ENCODE measurements at places on chromosomes 2 and 18.

GRCh38 chr2:58215429-58215828 is 25.7 kb downstream of the FANCL start:
- DNase-seq, result no peak

DNA sequence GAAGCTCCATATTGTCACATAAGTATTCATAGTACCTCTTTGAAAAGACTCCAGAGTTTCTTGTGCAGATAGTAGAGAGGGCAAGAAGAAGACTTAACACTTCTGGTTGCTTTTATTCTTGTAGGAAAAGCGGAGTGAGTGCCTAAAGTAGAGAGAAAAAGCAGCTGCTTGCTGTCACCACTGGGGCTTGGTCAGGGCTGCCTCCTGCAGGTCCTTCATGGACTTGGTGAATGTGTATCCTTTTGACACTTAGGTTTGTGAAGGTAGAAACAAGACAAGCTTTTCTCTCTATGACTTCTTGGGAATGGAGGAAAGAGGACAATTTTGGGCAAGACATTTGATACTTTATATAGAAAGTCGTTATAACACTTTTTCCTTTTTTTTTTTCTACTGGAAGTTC is 312.8 kb upstream of the FANCL start:
- DNase-seq, result no peak

GRCh38 chr2:29655391-29656086 is 265.8 kb downstream of the ALK start:
- DNase-seq, result no peak

- DNase-seq, result no peak
Observed at GRCh38 chr2:68564426-68564825, 79.0 kb upstream of the PROKR1 start.

- no peak for DNase-seq
Observed at GRCh38 chr2:70391988-70392387, 90.1 kb upstream of the FAM136A start.

GRCh38 chr2:147025646-147026585 is 818.9 kb upstream of the ACVR2A start:
- DNase-seq, result no peak

Data from GM18507 (cell line).